Posterior vena cava (tissue), 2 donors: ENCODE measurements at places on chromosomes 6 and 20. TPM values are rescaled to one million over a fixed set of nuclear protein-coding genes. Genes with fewer than 3 reads are reported as not detected.

DNA sequence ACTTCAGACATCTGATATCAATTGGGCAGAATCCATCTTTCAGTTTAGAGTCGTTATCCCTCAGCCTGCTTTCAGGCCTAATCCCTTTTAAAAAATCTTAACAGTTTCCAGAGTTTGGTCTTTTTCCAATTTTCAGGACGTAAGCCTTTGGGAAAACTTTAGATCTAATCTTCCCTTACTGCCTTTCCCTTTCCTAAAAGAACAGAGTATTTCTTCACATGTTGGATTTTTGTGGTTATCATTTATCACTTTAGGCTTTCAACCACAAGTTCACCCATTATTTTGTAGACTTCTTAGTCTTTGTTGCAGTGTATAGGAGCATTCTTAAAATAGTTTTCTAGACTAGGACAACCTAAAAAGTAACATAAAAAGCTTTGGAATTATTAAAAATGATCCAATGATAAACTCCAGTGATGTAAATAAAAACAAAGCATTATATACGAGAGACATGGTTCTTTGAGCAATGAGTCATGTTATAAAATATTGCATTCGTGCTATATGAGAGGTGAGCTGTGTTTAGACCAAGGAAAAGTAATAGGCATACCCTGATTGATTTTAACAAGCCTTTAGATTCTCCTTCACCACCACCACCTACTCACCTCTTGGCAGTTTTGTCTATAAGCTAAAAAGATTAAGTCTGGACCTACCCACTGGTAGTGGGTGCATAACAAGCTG is 90.4 kb upstream of the MCHR2 start:
- no peak for DNase-seq

HTR1E gene
- total RNA-seq, result not detected

DNA sequence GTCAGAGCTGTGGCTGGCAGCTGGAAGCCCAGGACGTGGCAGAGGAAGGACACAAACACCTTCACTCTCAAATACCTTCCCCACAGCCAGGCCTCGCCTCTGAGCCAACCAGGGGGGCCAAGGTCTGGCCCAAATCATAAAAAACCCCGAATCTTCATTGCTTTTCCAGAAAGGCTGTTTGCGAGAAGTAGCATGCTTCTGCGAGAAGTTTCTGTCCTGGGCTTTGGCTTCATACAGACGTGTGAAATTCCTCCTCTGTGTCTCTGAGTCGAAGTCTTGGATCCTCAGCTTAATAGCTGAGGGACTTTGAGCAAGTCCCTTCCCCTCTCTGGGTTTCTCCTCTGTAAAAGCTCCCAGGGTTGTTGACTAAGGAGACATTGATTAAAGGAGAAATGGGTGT is 63.0 kb downstream of the CHMP4B start:
- DNase-seq, result no peak

GPR6 gene
- not detected for total RNA-seq

ZBTB46 gene
- 11.9 TPM for total RNA-seq
